ENCODE measurements at places on chromosomes 7 and 10.

DNA sequence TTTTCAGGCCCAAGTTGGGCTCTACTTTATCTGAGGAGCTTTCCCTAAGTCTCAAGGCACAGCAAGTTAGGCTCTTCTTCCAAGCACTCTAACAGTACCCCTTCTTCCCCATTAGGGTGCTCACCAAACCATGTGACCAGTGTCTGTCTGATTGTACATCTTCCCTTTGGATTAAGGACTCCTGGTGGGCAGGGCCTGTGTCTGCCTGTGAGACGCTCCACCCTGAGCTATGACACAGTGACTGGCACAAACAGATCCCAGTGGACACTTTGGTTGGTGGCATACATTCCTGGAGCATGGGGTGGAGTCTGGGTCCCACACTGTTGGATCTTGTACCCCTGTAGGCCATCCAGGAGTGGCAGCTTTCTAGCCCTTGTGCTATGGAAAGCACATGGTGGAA lies 23.8 kb downstream of the PLPP4 start:
- DNase-seq = no peak

DNA sequence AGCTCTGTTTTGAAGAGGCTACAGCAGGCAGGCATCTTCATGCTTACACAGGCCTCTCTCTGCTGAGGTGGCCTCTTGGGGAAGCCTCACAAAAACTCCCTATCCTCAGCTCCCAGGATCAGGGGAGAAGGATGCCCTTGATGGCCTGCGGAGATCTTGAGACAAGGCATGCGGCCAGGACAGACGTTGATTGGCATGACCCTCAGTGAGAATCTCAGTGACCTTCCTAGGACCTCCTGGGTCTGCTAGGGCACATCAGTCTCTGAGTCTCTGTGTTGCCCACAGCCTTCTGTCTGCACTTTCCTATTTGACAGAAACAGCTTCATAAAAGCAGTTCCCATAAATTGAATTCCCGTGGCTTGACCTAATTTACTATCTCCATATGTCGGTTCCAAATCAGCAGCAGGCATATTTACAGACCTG lies 1005.8 kb upstream of the C7orf33 start:
- DNase-seq = no peak

DNA sequence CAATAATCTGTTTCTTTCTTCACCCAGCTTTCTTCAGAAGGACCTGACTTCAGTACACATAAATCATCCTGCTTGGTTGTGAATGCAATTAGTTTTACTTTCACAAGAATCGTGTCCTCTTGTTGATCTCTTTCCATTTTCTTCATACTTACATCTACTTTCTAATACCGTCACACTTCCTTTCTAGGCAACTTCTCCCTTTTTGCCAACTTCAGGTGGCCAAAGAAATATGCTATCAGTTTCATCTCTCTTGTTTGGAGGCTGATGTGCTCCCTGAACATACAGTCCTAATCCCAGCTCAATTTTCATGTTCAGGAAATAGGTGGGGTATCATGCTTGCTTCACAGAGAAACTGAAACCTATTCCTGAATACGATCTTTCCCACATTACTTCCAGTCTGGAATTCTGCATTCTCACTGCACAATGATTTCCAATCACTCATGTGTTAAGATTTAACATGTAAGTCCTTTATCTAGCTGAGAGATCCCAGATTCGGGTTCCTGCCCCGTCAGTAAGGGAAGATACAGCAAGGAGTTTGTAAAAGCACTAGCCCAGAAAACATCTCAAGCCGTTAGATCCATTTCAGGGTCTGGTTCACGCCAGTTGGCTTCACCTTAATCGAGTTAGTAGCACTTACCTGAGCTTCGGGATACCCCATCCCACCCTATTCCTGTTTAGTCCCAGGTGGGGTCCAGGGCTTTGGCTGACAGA lies 994 bp downstream of the SLC25A28 start:
- DNase-seq = no peak

DNA sequence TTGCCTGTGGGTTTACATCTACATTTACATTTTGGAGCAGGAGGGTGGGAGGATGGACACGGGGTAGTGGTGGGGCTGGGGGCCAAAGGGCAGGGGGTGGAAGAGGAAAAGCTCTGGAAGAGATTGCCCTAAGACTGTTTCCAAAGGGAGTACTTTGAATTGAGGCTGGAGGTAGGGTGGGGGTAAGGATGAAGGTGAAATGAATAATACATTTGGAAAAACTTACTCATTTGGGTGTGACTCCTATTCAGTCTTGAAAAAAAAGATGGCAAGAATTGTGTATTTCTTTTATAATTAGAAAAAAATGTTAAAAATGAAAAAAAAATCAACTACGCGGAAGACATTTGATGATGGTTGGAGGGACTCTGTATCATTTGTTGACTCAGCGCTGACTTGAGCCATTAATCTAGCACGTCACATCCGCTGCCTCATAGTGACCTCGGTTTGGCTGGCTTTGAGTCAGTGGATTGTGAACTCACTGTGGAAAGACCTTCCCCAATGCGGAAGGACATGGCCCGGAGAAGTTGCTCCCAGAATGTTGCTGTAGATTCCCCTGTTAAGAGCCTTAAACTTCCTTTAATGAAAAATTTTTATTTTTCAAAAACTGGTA lies 2.8 kb downstream of the FAM180A start:
- peak; percentile 85 for DNase-seq

- DNase-seq = peak; percentile 15
Observed at GRCh38 chr7:15972862-15973275, 286.4 kb upstream of the MEOX2 start.

DNA sequence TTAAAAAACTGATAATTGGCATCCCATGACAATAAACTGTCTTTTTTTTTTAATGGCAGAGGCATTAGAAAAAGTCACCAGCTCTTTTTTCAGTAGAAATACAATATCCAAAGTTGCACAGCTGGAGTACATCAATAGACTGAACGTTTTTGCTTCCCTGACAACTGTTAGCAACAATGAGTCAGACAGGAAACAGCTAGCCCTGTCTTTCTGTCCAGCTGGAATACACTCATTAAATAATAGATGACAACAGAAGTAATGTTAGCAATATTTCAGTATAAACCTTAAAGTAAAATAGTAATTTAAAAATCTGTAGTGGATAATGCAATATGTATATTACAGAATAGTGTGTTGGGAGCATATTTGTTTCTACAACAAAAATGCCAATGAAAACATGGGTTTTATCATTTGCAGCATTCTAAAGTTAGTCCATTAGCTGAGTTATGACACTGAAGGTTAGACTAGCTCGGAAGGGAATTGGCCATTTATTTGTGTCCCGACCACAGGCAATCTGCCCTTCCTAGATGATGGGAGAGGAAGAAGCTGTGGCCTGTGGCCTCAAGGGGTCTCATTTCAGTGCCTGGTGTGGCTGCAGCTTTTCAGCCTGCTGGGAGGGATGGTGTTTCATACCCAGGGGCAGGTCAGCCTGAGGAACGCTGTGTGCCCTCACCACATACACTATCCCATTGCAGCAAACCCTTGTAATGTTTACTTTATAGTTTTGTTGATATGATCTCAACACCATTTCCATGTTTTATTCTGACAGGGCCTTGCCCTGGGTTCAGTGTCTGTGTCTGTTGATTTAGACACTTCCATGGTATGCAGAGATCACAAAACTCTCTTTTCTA lies 173.3 kb downstream of the SLC16A9 start:
- peak; percentile 76 for DNase-seq

DNA sequence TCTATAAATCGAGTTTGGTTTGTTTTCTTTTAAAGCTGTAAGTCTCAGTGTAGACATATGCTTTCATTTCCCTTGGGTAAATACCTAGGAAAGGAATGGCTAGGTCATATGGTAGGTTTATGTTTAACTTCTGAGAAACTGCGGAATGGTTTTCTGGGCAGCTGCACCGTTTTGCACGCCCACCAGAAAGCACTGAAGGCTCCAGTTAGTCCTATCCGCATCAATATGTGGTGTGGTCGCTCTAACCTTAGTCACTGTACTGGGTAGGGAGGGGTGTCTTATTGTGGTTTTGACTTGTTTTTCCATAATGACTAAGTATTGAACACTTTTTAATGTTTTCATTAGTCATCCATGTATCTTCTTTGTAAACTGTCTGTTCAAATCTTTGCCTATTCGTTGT lies 279.5 kb upstream of the AKR1E2 start:
- peak; percentile 23 for DNase-seq

- DNase-seq = no peak
Observed at GRCh38 chr7:39259391-39260003, 281.8 kb downstream of the POU6F2 start.
